ENCODE measurements at places on chromosomes 2 and 18.

DNA sequence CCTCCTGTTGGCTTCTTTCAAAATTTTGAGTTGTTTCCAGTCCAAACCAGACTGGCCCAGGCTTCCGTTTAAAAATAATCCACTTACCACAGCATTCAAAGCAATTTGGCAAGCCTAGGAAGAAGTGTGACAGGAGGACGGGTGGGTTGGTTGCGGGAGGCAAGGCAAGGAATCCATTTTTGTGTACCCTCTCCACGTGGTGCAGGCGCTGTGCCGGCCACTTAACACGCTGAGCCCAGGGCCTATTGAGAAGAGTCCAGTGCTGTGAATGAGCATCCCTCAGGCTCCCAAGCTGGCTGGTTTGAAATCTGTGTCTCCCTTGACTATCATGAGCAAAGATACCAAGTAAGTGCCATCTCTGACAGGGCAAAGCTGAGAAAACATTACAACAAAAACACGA is 160.9 kb downstream of the NCKAP5 start:
- DNase-seq: no peak

GRCh38 chr2:20288642-20289340 is 61.9 kb downstream of the PUM2 start:
- peak; percentile 28 for DNase-seq

DNA sequence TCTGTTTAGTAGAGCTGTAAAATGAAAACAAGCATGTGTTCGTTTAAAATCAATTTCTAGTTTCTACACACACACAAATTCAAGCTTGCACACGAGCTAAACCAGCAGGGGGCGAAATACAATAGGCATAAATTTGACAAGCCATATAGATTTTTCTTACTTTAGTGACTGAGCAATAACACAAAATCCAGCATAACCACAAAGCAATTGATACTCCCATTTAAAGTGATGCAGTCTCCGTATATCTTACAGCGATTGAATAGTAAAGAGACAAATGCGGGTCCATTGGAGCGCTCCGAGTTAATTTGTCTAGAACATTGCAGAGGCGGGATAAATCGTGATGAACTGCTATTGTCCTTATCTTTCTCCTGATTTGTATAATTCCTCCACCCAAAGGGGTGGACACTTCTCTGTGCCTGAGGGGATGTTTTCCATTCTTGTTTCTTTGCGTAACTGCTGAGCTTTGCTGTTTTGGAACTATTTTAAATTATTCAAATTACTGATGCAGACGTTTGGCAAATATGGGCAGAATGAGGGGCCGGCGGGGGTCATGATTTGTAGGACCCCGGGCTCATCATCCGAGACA is 1.2 kb upstream of the AFTPH start:
- DNase-seq: peak; percentile 98

GRCh38 chr2:20326163-20326780 is 24.4 kb downstream of the PUM2 start:
- peak; percentile 75 for DNase-seq

- DNase-seq: peak; percentile 52
Measured at GRCh38 chr2:45944074-45944473, 292.6 kb downstream of the PRKCE start.

DNA sequence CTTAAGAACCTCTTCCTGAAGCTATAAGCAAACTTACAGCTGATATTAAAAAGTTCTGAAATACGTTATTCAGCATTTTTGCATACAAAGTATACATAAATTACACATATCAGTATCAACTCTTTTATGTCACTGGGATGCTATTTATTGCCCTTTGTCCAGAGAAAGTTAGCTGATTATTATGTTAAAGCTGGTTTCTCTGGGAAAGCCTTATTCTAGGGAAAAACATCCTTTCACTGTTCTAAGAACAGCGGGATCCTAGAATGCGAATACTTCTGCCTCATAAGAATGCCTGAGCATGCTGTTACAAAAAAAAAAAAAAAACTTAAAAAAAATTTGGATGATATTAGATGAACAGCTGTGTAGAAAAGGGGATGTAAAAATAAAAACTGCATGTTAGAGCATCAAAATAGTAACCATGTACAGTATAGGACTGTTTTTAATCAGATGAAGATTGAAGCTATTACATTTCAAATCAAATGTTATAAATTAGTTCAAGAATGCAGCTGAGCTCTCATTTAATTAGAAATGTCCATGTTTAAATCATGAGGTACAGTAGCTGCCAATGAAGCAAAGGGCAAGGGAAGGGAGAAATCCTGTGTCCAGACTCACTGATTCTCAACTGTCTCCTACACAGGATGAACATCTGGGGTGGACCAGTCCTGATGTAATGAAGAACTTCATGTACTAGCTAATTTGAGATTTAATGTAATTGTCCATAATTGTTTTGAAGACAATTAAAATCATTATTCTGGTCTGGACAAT is 8.2 kb downstream of the FTCDNL1 start:
- no peak for DNase-seq

DNA sequence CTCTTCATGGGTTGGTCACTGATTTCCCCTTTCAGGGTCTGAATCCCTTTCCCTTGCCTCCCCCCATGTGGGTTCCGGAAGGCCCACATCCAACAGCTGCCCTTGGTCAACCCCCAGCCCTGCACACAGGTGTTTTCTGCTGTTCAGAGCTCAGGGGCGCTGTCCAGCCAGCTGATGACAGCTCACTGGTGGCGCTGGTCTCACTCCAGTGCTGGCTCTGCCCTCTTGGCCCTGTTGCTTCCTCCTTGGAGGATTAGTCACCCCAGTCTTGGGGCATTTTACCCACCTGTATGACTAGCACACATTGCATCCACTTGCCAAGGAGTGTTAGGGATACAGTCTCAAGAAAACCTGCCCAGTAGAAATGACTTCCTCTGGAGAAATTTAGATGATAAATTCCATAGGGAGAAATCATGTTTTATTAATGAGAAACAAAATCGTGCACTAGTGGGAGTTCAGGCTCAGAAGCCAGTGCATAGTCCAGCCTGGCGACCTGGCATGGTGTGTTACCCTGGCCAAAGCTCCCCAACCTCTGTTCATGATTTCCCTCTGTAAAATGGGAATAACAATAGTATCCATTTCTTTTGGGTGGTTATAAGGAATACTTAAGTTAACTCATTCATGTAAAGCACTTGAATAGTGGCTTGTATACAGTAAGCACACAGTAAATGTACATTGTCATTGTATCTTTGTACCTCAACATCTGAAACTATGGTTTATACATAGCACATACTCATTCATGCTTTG is 21.6 kb downstream of the CRIM1 start:
- DNase-seq: peak; percentile 28

- no peak for DNase-seq
Measured at GRCh38 chr18:72895548-72895947, 27.8 kb upstream of the NETO1 start.

GRCh38 chr18:29248805-29249204 is 1071.9 kb upstream of the CDH2 start:
- no peak for DNase-seq

DNA sequence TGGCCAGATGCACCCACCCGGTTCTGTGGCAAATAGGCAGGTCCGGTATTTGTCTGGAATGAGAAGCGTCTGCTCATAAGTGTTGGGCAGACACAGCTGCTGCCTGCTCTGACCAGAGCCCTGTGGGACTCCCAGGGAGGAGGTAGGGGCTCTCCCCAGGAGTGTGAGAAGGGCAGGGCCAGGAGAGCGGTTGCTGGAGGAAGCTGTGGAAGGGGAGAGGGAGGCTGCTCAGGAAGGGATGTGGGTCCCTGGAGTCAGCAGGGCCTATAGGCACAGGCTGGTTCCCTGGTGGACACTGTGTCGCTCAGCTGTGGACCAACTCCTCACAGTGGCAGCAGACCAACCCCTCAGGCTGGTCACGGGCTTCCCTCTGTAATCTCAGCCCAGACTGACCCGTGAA is 109.2 kb downstream of the DYSF start:
- peak; percentile 9 for DNase-seq

GRCh38 chr18:48947560-48947959 is 3.2 kb downstream of the SMAD7 start:
- DNase-seq: no peak

GRCh38 chr2:88067189-88067588 is 436 bp upstream of the SMYD1 start:
- no peak for DNase-seq

GRCh38 chr2:224098481-224099230 is 59.6 kb upstream of the SERPINE2 start:
- DNase-seq: no peak

DNA sequence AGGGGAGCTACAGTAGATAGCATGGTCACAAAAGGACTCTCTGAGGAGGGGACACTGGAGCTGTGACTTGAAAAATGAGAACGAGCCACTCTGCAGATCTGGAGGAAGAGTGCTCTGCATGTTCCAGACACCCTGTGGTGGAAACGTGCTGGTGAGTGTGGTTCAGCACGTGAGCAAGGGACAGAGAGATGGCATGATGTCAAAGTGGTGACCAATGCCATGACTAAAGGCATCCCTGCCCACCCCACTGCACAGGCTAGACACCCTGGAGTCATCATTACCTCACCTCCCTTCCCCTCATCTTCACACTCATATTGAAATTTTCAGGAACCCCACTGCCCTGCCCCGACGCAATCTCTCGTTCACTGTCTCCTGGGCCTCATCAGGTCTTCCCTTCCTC is 56.5 kb downstream of the SLC4A5 start:
- no peak for DNase-seq

GRCh38 chr18:36333414-36333813 is 35.9 kb downstream of the FHOD3 start:
- no peak for DNase-seq

DNA sequence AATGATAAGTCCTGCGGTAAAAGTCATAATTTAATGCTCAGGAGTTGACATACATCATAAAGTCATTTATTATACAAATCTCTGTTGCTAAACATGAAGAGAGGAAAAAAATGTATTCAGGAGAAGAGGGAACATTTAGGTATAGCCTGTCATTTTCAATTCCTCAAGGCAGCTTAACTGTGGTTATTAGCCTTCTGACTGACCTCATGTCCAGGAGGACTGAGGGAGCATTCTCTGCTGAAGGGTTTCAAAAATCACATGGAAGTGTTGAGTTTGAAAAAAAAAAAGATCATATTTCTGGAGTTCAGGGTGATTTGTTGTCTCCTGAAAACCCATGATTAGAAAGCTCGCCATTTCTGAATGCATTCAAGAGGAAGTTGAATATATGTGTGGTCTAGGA is 1371.1 kb upstream of the LRRTM1 start:
- DNase-seq: no peak

DNA sequence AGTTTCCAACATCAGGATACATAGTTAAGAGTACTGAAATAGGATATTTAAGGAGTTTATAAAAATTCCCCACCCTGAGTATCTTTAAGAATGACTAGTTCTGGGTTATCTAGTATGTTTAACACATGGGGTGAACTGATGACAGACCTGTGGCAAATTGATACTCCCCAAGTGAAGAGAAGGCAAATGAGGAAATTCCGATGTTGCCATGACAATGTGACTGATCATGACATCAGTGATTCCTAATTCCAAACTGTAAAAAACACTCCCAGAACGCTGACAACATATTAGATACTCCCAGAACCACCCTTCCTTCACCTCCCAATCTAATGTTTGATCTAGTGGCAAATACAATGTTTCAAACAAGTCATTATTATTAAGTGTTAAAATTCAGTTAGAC is 77.6 kb downstream of the RBMS1 start:
- no peak for DNase-seq

GRCh38 chr18:22753130-22753831 is 179.8 kb upstream of the RBBP8 start:
- DNase-seq: no peak

- peak; percentile 62 for DNase-seq
Measured at GRCh38 chr2:25030702-25031101, 11.2 kb upstream of the EFR3B start.
